ENCODE measurements at places on chromosomes 16 and 17.

DNA sequence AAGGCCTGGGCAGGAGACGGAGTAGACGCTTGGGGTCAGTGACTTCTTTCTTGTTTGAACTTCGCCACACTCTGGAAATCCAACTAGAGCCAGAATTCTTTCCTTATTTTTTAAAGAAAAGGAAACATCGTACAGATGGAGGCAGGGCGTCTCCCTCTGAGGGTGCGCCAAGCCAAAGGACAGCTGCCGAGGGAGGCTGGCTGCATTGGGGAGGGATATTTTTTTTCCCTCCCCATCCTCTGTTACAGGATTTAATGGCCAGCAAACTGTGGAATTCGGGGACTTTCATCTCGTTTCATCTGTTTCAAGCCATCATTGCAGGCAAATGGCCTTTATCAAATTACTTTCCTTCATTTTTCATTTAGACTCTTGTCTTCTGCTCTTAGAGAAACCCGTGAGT is 15.9 kb downstream of the CDK5R1 start:
- DNase-seq = no peak

GRCh38 chr16:12557786-12558185 is 245.9 kb downstream of the CPPED1 start:
- DNase-seq = no peak

GRCh38 chr17:6380915-6381438 is 53.9 kb downstream of the AIPL1 start:
- no peak for DNase-seq

- no peak for DNase-seq
These were observed 11.4 kb downstream of the SLC7A6 start for GRCh38 chr16:68275611-68276191.

DNA sequence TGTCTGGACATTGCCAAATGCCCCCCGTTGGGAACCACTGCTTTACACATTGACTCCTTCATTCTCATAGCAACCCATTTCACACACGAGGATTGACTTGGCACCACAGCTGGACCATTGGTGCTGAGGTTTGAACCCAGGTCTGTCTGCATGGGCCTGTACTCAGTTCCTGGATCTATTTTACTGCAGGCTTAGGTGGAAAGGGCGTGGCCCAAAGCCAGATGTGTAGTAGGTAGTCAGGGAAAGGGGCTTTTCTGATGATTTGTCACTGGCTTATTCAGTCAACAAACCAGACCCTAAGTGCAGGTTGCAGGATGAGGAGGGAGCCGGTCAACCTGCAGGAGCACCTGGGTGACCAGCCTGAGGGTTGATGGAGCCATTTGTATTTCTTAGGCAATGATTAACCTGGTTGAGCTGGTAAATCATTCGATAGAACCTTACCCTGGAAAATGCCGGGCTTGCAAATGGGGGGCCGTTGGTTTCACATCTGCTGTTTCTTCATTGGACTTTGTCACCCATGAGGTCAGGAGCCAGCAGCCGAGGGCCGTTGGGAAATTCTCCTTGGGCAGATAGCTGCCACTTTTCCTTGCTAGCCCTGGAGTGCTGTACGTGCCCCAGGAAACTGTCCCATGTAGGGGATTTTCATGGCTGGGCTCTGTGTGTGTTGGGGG is 104.4 kb downstream of the CMIP start:
- no peak for DNase-seq

DNA sequence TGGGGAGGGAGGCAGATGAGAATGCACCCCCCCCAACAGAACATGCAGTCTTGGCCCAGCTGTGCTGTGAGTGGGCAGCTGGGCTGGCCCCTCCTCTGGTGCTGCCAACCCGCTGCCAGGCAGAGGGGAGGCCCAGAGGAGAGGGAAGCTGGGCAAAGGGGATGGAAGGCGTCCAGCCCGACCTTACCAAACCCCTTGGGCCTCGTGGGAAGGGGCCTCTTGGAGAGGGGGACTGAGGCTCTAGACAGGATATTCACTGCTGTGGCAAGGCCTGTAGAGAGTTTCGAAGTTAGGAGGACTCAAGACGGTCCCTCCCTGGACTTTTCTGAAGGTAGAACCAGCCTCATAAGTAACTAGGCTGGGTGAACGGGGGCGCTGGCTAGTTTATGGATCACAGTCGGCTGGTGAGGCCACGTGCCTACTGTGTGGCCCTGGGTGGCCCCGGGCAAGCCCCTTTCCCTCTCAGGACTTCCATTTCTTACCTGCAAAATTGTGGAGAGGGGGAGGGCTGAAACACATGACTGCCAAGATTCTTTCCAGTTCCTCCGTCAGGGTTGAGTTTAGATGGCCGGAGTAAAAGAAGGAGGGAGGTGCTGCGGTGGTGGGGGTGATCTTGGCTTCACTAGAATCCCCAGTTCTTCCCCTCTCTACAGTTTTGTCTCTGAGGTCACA is 857 bp upstream of the STAT5A start:
- DNase-seq = no peak

DNA sequence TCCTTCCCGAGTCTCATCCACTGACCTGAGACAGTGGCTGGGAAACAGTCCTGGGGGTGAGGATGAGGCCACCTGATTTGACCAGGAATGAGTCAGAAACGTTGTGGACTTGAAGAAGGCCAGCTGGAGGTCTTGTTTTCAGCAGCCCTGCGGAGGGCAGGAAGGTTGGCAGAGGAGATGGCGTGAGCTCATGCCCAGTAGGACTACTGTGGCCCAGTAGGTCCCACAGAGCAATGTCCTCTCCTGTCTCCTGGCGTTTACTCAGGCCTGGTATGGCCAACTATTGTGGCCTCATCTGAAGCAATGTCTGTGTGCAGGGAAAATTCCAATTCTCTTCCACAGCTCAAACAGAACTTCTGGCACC is 84.1 kb upstream of the DNAJA2 start:
- DNase-seq = no peak

GRCh38 chr17:38654411-38655398 is 20.1 kb downstream of the EPOP start:
- no peak for DNase-seq

GRCh38 chr16:25107466-25107792 is 4.1 kb upstream of the LCMT1 start:
- no peak for DNase-seq

GRCh38 chr16:47858333-47858982 is 297.3 kb downstream of the ABCC12 start:
- DNase-seq = no peak

DNA sequence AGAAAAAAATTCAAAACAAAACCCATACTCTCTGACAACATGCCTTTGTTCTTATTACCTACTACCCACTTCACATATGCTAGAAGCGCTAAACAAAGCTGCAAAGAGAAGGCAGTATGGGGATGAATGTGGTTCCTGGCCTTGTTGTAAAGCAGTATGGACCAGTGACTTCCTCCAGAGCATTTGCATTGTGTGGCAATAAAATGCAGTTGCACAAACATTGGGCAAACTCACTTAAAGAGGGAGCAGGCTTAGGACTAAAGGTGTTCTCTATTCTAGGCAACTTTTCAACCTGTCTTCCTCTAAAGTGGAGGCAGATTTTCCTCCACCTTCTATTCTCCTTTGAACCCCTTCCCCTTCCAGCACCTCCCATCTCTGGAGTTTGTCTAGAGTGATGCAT is 17.1 kb downstream of the TMIGD1 start:
- no peak for DNase-seq

GRCh38 chr17:15087946-15088345 is 177.2 kb downstream of the PMP22 start:
- no peak for DNase-seq

- DNase-seq = no peak
These were observed 59.7 kb upstream of the CLEC3A start for GRCh38 chr16:77962689-77963088.

- DNase-seq = no peak
These were observed 27.9 kb downstream of the GABARAPL2 start for GRCh38 chr16:75593825-75594820.

DNA sequence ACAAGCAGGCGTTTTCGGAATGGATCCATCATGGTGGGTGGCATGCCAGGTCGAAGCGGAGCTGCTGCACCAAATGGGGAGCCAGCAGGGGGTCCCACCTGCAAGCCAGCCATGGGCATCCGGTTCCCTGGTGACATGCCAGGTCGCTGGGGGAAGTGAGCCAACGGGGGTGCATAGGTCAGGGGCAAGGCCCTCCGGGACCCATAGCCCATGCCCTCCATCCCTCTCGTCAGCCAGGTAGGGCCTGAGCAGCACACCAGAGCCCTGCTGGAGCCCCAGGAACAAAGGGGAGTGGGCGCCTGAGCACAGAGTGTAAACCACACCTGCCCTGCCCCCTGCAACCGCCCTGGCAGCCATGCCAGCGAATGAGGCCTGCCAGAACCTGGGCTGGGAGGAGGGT is 5.0 kb downstream of the SMARCD2 start:
- DNase-seq = no peak
